MG63 (cell line): ENCODE measurements at places on chromosomes 2 and 18.

- no peak for DNase-seq
These were observed 19.7 kb downstream of the SH3BP4 start for GRCh38 chr2:234971496-234971895.

- DNase-seq, result no peak
These were observed 120.9 kb upstream of the NRP2 start for GRCh38 chr2:205561441-205561840.

GRCh38 chr2:73172963-73173362, 29.4 kb upstream of the NOTO start:
- no peak for DNase-seq

DNA sequence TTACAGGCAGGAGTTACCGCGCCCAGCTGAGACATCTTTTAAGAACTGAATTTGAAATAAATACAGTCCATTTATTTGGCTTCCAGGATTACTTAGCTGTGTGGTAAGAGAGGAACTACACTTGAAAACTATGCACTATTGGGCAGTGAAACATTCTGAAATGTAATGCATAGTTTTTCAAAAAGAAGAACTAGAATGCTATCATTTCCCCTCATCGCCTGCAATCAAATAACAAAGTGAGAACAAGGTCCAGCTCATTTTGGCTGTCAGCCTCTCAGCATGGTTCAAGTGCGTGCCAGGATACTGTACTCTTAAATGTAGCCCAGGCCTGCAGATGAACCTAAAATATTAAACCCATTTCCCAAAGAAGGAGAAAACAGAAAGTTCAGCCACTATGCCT, 76.6 kb upstream of the ARL5A start:
- no peak for DNase-seq

DNA sequence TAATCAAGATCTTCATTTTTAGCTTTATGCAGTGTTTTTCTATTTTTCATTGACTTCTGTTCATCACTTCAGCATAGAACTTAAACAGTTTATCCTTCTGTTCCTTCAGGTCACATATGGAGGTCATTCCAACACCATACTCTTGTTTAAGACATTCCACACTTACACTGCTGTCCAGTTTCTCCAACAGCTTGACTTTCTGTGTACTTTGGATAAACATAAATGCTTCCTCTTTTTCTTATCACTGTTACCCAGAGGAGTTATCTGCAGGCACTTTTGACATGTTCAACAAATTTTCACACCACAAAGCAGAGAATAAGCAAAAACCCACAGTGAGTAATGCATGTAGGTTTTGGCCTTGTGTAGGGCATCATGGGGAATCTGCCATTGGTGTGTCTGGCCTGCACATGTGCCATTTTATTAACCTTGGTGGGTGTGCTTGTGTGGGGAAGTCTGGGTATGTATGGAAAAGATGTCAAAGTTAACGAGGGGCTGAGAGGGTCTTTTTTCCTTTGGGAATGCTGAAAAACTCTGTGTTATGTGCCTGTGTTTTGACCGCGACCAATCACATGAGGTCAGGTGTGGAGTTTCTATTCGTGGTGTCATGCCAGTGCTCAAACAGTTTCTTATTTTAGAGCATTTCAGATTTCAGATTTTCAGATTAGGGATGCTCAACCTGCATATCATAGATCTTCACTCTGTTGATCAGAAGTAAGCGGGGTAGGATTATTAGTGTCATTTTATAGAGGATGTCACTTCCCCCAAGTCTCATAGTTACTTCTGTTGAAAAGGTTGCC, 53.9 kb upstream of the ACVR1 start:
- no peak for DNase-seq

DNA sequence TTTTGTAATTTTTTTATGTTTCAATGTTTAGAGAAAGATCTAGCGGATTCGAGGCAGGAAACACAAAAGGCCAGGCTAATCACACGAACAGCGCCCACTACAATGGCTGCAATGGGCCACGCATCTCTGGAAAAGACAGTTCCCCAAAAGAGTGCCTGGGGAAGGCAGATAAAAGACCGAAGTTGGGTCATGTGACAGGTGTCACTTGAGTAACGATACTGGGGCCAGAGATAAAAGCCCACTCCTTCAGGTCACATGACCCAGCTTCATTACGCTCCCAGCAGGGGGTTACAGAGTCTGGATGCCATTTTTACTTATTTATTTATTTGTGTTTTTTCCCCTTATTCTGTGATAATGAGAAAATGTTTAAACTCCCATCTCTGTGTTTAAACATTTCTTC, 95.4 kb downstream of the CDK15 start:
- DNase-seq, result no peak

DNA sequence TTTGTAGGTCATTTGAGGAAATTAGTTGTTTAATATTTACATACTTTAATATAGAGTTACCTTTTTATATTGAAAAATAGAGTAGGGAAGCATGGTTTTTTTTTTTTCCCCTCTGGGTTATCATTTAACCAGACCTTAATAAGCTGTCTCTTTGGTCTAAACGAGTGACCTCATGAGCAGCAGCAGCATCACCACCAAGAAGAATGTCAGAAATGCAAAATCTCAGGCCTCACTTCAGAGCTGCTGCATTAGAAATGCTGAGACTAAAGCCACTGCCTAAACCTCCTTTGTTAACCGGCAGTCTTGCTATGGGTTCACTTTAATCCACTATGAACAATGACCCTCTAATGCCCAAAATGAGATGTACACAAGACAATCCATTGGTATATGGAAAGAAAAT, 733.7 kb upstream of the FAM98A start:
- DNase-seq, result no peak

- DNase-seq, result peak; percentile 58
These were observed 47.5 kb upstream of the ASB1 start for GRCh38 chr2:238379096-238379810.

- no peak for DNase-seq
These were observed 37.1 kb upstream of the GPR75 start for GRCh38 chr2:53896864-53897263.

- DNase-seq, result no peak
These were observed 487.4 kb upstream of the SALL3 start for GRCh38 chr18:78492064-78492812.

- no peak for DNase-seq
These were observed 7.7 kb upstream of the STK39 start for GRCh38 chr2:168255103-168255502.

DNA sequence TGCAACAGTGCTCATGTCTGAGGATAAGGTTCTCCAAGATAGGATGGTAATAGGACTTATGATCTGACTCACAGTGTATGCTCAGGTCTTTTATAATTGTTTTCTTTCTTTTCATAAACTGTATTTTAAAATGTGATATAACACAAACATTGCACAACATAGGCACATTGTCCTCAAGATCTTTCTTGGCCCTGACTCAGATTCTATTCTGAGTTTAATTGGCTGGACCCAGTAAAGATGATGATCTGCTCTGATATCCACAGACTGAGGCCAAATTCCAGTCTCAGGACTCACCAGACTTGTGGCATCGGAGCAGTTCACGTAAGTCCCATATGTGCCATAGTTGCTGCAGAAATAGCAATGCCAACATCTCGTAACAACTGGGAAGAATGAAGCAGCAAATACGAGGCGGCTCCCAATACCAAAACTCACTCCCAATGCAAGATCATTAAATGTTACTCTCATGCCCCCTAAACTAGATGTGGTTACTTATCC, 448.9 kb upstream of the SLC14A2 start:
- DNase-seq, result peak; percentile 77

- DNase-seq, result no peak
These were observed 50.4 kb upstream of the TMEM247 start for GRCh38 chr2:46428911-46429436.

DNA sequence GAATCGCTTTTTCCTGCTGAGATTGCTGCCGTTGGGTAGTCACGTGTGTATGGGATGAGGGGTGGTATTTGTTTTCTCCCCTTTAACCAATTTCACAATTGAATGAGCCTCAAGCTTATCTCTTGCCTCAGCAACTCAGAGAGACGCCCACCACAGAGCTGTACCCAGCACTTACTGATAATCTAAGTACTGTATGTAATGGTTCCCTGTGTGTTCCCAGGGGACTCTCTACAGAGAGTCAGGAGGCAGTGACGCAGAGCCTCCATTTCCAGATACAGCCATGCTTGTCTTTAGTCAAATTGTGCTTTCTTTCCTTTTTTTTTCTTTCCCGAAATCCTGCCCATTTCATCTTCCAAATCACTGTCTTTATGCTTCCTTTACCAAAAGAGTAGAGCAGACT, 1102.1 kb upstream of the KLHL29 start:
- no peak for DNase-seq

- DNase-seq, result no peak
These were observed 22.7 kb downstream of the KCNF1 start for GRCh38 chr2:10934308-10934978.

DNA sequence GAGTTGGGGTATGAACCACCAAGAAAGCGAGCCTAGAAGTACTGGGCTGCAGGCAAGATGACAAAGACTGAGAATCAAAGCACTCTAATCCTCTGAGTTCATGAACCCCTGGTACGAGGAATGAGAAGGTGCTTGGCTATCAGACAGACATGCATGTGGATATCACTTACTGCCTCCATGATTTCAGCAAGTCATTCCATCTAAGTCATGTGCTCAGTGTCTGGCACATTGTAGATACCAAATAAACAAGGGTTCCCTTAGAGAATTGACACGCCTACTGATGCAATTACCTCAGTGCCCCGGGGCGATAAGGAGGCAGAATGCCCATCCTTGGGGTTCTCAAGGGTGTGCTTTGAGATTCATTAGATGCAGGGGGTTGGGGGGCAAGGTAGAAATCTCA, 125.6 kb upstream of the PKDCC start:
- peak; percentile 38 for DNase-seq

DNA sequence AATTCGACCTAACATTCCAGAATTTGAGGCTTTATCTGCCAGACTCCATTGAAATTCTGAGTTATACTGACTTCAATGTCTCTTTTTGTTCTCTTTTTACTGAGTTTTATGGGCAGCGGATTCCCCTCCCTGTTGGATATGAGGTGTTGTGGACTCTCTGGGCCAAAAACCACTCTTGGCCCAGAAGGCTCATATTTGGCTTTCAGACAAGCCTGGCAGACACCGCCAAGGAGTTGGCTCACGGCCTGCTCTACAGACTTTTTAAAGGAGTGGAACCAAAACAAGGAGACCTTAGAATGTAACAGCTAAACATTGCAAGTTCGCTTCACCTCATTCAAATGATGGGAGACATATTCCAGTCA, 206.4 kb upstream of the NCKAP5 start:
- DNase-seq, result peak; percentile 69

DNA sequence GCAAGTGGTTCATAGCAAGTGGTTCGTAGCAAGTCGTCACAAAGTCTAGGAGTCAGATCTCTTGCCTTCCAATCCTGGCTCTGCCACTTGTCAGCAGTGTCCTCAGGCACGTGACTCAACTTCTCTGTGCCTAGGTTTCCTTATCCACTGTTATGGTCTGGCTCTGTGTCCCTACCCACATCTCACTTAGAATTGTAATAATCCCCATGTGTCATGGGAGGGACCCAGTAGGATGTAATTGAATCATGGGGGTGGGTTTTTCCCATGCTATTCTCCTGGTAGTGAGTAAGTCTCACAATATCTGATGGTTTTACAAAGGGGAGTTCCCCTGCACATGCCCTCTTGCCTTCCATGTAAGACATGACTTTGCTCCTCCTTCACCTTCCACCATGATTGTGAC, 51.8 kb upstream of the AP1S3 start:
- DNase-seq, result no peak

DNA sequence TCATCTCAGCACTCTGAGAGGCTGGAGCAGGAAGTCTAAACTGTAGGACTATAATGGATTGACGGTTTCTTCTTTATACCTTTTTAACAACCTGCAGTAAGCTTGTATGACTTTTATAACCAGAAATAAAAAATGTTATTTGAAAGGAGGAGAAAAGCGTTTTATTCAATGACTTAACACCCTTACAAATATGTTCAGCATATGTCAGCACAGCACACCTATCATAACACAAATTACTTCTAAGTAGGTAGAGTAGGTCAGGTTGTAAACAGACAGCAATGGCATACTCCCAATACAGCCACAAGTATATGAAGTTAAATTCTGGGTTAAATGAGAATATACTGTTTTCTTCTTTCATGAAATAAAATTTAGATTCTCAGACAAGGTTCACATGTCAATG, 16.1 kb downstream of the RAB1A start:
- DNase-seq, result no peak

GRCh38 chr2:185807351-185807750, 68.7 kb downstream of the FSIP2 start:
- no peak for DNase-seq

- DNase-seq, result peak; percentile 23
These were observed 1.3 kb downstream of the EML6 start for GRCh38 chr2:54724560-54725342.

GRCh38 chr2:170690640-170691039, 24.5 kb upstream of the SP5 start:
- no peak for DNase-seq

GRCh38 chr18:26002375-26002910, 88.0 kb downstream of the SS18 start:
- DNase-seq, result no peak

- no peak for DNase-seq
These were observed 565.5 kb downstream of the CCDC85A start for GRCh38 chr2:56749152-56749752.

DNA sequence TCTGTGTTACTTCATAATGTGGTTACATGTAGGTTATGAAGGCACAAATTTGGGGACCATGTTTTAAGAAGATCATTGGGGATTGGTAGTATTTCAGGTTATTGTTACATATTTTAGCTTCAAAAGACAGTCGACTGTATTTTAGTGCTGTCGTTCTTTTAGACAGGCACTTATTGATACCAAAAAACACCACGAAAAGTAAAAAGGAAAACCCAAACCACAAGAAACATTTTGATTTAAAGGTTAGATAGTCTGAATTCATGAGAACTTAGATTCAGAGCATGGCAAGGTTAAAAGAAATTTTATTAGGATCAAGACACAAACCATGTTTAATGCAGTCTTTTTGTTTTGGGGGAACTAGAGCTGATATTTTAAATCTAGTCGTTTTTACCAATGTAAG, 209.0 kb downstream of the CAMKMT start:
- no peak for DNase-seq

DNA sequence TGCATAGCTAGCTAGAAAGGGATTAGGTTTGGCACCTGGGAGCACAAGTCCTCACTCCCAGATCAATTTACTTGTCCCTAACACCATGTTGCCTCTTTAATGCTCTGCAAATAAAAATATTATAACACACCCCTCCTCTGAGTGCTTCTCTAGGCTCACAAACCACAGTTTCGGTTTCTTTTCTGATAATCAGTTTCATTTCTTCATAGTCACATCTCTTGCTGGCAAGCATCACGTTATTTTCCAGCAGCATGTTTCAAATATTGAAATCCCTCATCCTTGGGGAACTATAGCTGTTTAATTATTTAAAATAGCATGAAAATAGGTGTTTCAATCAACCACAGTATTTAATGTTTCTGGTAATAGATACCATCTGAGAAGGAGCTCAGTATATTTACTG, 13.9 kb upstream of the SMCHD1 start:
- no peak for DNase-seq

GRCh38 chr2:98516571-98516970, 71.9 kb downstream of the INPP4A start:
- no peak for DNase-seq

DNA sequence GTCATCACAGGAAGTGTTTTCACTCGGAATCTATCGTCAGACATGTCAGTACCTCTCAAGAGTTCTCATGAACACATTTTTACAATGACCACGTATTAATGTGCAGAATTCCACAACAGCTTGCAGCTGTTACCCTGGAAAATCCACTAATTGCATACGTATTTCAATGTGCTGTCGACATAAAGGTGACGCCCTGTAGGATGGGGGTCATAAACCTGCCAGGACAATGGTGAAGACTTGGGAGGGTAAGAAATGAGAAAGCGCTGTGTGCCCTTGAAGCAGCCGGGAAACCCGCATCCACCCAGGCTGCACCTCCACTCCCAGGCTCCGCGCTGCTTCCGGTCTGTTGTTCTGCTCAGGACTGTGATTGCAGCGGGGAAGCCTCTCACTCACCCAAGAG, 14.0 kb downstream of the TMEM18 start:
- DNase-seq, result no peak
